Cardiac muscle cell (in vitro differentiated cells and primary cell): ENCODE measurements at places on chromosomes 1 and 21. TPM values are rescaled to one million over a fixed set of nuclear protein-coding genes. Genes with fewer than 3 reads are reported as not detected.
A peak's percentile ranks its signal among the peaks of the same experiment; 100 is the strongest.

FCRL6 gene
- not detected in 2 replicates for polyA plus RNA-seq

- H3K27ac ChIP-seq: no peak overlapping the region
- H3K4me3 ChIP-seq: no peak overlapping the region
- peak; percentile 25 for DNase-seq
- peaks cover 12% of the 10 kb centered on the region for H3K27me3 ChIP-seq
- peaks cover 30% of the 10 kb centered on the region for H3K4me1 ChIP-seq
Measured at GRCh38 chr1:207925210-207925609, 14.3 kb upstream of the CD34 start.

GRCh38 chr1:238488401-238488800, 597.7 kb upstream of the ZP4 start:
- H3K27me3 ChIP-seq: no peaks in the 10 kb centered on the region
- H3K4me1 ChIP-seq: no peaks in the 10 kb centered on the region
- H3K4me3 ChIP-seq: no peak overlapping the region
- no peak for DNase-seq
- no peaks in the 10 kb centered on the region for H3K36me3 ChIP-seq

DNA sequence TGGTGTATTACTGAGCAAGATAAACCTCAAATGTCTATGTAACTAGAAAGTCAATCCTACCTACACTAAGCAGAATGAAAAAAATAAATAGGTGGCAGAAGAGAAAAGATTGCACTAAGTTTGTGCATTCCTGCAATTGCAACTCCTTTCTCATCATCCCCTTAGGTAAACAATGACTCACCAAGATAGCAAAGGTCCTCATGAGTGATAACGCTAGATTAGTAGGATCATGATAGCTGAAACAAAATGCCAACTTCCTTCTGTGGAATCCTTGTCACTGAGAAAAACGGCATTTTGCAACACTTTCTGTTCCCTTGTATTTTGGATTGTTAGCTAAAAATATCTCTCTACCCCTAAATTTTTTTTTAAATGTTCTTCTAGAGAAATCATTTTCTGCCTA, 20.0 kb upstream of the FCER1A start:
- H3K4me3 ChIP-seq: no peak overlapping the region
- DNase-seq: peak; percentile 6
- H3K27me3 ChIP-seq: no peaks in the 10 kb centered on the region
- peaks cover 6% of the 10 kb centered on the region for H3K4me1 ChIP-seq
- no peak overlapping the region for H3K27ac ChIP-seq
- H3K36me3 ChIP-seq: no peaks in the 10 kb centered on the region
